Caudate nucleus (tissue), 63 donors: ENCODE measurements at places on chromosomes 11 and 22.

DNA sequence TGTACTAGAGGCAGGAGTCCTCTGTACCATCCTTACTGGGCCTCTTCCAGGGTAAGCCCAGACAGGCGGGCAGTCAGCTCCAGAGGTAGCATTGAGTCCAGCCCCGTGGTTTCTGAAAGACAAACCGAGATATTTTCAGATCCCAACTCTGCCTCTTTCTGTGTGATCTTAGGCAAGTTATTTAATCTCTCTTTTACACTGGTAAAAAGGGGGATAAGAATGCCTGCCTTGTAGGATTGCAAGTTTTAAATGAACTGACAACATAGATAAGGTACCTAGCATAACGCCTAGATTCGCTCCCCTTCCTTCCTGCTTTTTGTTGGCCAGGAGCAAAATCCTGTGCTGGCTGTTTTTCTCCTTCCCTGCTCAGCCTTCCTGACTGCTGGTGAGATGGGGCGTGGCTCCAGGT lies 56.4 kb upstream of the NNMT start:
- DNase-seq = no peak

DNA sequence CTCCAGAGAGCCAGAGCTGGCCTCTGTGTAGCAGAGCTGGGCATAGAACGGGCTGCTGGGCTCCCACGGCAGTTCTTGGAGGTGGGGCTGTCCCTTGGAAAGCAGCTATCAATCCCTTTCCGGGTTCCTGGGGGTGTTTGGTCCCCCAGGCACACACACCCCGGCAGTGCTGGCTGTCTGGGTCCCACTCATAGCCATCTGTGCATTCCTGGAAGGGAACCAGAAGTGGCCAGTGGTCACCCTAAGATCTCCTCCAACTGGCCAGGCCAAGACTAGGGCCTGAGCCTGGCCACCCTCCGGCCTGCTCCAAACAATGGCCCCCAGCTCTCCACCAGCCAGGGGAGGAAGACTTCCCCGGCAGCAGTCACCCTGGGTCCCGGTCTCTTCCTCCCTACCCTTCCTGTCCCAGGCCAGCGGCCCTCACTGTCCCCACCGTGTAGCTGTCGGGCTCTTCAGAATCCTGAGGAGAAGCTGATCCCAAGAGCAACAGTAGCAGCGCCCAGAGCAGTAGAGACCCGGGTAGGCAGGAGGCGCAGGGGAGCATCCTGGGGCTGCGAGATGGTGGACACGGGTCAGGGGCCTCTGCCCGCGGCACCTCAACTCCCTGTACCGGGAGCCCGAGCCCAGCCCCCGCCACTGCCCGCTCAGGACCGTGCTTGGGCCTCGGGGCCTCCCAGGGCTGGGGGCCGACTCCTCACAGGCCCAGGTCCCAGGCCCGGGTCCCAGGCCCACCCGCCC lies 620 bp downstream of the EFEMP2 start:
- DNase-seq = no peak

- no peak for DNase-seq
Measured at GRCh38 chr11:17252704-17253103, 23.8 kb upstream of the NUCB2 start.

GRCh38 chr11:66969584-66970225 lies 5.4 kb upstream of the C11orf86 start:
- no peak for DNase-seq

DNA sequence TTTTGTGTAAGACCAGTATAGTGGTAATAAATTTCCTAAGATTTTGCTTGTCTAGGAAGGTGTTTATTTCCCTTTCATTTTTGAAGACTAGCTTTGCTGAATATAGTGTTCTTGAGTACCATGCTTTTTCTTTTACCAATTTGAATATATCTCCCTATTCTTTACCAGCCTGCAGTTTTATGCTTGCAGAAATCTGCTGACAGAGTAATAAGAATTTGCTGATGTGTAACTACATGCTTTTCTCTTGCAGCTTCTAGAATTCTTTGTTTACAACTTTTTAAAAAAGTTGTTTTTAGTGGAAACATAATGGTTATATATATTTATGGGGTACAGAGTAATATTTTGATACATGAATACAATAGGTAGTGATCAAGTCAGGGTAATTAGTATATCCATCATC lies 324.8 kb upstream of the FOLH1 start:
- no peak for DNase-seq

DNA sequence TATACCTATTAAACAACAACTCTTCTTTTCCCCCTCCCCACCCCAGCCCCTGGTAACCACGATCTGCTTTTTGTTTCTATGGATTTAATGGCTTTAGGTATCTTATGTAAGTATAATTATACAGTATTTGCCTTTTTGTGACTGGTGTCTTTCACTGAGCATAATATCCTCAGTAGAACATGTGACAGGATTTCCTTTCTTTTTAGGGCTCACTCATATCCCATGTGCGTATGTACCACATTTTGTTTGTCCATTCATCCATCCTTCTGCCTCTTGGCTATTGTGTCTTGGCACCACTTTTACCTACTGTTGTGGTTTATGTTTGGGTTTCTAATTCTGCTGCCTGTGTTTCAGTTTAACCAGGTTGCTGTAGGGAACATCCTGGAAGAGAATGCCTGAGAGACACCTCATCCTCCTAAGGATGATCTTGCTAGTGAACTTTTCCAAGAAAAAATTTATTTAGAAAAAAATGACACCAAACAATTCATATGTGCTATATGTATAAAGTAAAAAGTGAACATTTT lies 77.6 kb upstream of the SESN3 start:
- no peak for DNase-seq

- DNase-seq = no peak
Measured at GRCh38 chr22:48609279-48609865, 1218.3 kb downstream of the BRD1 start.

DNA sequence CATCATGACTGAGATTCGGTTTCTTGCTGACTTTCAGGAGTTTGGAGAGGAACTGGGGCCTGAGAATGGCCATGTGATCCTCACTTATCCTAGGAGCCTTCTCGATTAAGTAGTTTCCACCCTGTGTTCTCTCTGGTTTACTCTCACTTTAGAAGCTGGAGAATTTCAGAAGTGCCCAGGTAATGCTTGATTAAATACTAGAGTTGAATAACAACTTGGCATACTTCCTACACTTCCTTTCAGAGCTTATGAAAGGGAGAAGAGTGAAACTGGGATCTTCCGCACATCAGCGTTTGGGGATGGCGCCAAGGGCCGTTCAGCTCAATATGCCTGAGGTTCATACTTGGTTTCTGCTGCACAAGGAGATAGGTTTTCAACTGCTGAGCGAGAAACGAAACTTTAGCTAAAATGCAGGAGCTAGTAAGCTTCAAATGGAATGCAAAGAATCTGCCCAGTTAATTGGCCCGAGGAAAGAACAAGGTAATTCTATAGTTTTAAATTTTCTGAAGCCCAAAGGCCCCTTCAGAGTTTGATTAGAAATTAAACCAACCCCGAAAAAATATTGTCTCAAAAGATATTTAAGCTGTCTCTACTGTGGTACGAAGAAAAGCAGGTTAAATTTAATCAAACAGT lies 823 bp upstream of the MUC15 start:
- DNase-seq = no peak

GRCh38 chr11:72848846-72849466 lies 34.7 kb downstream of the ATG16L2 start:
- no peak for DNase-seq

DNA sequence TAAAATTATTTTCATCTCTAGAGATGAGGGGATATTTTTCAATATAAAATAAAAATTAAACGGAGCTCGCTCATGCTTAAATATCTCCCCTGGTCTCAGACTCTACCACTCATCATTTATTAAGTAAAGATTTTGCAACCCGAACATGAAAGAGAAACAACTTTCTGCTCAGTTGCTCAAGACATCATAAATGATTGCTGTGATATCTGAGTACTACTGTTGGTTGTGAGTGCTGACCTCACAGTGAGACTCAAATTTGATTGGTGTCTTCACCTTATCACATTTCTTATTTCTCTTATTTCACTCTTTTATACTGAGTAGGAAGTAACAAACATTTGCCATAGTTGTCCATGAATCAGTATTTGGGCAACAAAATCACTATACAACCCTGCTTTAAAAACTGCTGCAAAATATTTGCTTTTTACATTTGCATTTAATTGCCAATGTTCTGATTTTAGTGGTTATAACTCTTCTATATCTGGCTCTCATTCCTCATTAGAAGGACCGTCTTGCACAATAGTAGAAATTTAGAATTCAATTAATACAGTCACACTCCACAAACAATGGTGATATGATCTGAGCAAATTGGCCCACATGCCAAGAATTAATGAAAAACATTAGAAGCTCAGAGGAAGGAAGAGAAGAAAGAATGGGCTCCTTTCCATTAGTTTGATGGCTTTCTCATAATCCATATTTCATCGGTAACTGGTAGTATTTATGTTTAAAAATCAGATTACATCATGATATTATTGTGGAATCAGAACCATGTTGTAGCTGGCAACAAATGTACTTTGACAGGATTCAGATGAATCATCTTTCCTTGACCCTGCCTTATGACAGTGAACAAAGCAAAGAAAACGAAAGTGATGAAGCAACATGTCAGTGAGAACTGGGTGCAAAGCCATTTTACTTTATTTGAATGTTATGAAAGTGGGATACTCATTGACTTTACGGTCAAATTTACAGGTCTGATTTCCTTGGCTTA lies 973.6 kb upstream of the TENM4 start:
- DNase-seq = no peak

GRCh38 chr11:40306938-40307548 lies 1152.4 kb downstream of the LRRC4C start:
- no peak for DNase-seq

GRCh38 chr11:83971063-83971462 lies 684.9 kb upstream of the CCDC90B start:
- DNase-seq = no peak

GRCh38 chr11:62707277-62707861 lies at the start of the genes BSCL2 and GNG3:
TSS of gene BSCL2 (minus strand) at chr11:62707424. CDS start at chr11:62707195, 229 bp downstream.
TSS of gene GNG3 (plus strand) at chr11:62707676. CDS start at chr11:62708296, 620 bp downstream.
- peak; percentile 87 for DNase-seq

GRCh38 chr11:126054408-126054807 lies 8.3 kb downstream of the CDON start:
- DNase-seq = no peak

- no peak for DNase-seq
Measured at GRCh38 chr11:1669546-1670218, 27.3 kb upstream of the KRTAP5-6 start.

- DNase-seq = no peak
Measured at GRCh38 chr11:84140386-84141169, 854.4 kb upstream of the CCDC90B start.

- DNase-seq = no peak
Measured at GRCh38 chr11:25928076-25928475, 403.9 kb upstream of the ANO3 start.

- no peak for DNase-seq
Measured at GRCh38 chr11:95863486-95864140, 60.3 kb downstream of the MTMR2 start.

DNA sequence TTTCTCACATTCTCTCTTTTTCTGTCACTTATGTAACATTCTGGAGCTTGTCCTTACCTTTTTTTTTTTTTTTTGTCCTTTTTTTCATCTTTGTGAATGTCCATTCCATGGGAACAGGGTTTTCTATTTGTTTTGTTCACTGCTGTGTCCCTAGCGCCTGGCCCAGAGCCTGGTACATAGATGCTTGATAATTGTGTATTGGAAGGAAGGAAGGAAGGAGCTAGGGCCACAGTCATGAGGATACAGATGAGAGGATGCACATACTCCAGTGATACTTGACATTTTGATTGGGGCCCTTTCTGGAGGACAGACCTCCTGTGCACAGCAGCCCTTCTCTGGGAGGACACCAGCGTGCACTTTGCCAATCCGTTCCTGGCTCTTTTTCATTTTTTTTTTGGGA lies 68.9 kb downstream of the KIAA1671 start:
- DNase-seq = no peak

DNA sequence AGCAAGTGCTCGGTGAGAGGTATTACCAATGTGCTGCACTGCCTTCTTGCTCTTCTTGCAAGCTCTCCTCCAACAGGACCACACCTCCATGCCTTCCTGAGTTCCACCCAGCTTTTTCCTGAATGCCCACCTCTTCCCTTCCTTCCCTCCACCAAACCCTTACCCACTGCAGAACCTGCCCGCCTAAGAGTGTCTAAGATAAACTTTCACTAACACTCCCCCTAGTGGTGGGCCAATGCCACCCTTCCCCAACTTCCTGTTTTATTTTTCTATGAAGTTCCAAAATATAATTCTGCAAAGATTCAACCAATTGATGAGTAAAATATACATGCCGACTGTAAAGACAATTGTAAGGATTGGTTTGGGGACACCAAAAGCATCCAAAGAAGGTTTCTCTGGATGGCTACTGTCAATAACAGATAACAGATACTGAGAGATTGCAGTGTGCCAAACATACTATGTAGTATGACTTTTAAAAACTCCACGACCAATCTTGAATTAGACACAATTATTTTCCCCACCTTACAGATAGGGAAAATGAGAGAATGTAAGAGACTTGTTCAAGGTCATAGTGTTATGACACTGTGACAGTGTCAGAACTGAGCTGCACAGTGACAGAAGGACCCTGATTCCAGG lies 38.6 kb upstream of the BMAL1 start:
- DNase-seq = no peak

GRCh38 chr11:74989260-74989638 lies 516 bp downstream of the NEU3 start:
- no peak for DNase-seq

GRCh38 chr22:19244600-19245352 lies 46.7 kb downstream of the CLTCL1 start:
- DNase-seq = no peak

GRCh38 chr11:47725442-47726117 lies 10.4 kb upstream of the AGBL2 start:
- no peak for DNase-seq

GRCh38 chr11:94557421-94557820 lies 9.7 kb upstream of the PIWIL4 start:
- DNase-seq = no peak

DNA sequence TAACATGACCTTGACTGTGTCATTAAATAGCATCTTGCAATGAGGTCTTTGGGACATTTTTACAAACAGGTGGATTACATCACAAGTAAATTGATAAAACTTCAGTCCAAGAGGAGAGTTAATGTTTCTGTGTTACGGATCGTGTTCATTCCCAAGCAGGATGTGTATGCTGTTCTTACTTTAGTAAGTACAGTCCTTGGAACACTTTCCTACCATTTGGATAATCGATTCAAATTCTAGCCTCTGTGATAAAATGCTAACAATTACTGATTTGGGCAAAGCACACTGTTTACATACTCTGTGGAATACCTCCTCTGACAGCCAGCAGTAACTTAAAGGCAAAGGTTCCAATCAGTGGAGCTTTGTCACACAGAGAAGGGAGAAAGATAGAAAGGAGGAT lies 351.7 kb downstream of the FAT3 start:
- DNase-seq = no peak

- DNase-seq = no peak
Measured at GRCh38 chr11:102950622-102951081, 4.9 kb downstream of the MMP13 start.
